ENCODE measurements at places on chromosomes 7 and 10.

DNA sequence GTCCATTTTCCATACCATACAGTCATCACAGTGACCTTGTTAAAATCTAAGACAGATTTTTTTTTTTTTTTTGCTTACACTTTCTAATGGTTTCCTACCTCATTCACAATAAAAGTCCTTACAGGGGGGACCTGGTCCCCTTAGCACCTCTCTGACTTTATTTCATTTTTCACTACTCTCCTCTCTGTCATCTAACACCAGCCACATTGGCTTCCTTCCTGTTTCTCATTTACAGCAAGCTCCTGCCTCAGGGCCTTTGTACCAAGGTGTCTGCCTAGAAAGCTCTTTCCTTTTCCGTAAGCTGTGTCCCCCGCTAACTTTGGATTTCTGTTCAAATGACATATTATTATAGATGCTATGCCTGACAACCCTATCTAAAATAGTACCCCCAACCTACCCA, 27.7 kb downstream of the CC2D2B start:
- DNase-seq, result no peak

DNA sequence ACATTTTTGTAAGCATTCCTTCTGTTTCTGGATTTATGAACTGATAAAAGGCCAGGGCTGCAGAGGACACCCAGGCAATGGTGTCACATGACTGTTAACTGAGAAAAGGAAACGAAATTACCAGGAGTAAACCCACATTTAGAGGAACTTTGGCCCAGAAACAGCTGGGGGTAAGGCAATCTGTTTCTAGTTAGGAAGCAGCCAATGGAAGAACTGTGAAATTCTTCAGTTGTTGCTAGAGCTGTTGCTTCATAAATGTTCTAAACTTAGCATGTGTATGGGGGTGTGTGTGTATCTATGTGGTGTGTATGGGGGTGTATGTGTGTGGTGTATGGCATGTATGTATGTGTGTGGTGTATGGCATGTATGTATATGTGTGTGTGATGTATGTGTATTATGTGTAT, 11.8 kb upstream of the PDCD4 start:
- no peak for DNase-seq

- no peak for DNase-seq
Measured at GRCh38 chr10:50605269-50605950, 18.3 kb downstream of the SGMS1 start.

- no peak for DNase-seq
Measured at GRCh38 chr7:99010281-99010680, 131.9 kb downstream of the TRRAP start.

DNA sequence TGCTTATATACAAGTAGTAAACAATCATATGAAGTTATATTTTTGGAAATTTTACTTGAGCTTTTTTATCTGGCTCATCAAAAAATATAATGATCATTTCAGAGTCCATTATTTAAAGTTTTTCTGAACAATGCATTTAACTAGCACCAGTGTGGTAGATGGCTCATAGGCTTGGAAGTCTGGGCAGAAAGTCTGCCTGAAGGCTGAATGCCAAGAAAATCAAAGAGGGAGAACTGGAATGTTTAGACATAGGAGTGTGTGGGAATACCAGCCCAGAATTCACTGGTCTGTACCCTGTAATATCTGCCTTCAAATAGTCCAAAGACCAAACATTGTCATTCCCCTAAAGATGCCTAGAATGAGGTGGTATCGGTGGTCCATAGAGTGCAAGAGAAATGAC, 40.3 kb upstream of the ANK3 start:
- no peak for DNase-seq

DNA sequence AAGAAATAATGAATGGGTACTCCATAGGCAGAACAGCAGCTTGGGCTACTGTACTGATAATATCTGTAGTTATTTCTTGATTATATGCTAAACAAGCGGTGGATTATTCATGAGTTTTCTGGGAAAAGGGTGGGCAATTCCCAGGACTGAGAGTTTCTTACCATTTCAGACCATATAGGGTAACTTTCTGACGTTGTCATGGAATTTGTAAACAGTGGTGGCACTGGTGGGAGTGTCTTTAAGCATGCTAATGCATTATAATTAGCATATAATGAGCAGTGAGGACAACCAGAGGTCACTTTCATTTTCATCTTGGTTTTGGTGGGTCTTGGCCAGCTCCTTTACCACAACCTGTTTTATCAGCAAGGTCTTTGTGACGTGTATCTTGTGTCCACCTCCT, 399.7 kb downstream of the CDC14C start:
- no peak for DNase-seq

DNA sequence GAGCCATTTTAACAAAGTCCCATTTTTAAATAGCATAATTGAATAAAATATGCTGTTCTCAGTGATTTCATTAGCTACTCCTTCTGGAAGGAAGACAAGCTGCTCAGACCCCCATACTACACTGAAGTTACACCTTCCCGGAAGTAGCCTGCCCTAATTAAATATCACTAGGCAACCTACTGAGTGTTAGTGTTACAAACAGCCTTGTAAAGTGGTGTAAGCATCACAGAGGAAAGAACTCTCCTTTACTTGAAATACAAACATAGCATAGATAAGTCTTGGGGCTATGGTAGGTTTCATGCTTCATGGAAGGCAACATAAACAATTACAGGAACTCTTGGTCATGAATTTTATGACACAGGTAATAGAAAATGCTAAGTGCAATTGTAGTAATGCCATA, 43.4 kb upstream of the PTN start:
- DNase-seq, result no peak

- no peak for DNase-seq
Measured at GRCh38 chr10:31393844-31394243, 74.8 kb downstream of the ZEB1 start.

DNA sequence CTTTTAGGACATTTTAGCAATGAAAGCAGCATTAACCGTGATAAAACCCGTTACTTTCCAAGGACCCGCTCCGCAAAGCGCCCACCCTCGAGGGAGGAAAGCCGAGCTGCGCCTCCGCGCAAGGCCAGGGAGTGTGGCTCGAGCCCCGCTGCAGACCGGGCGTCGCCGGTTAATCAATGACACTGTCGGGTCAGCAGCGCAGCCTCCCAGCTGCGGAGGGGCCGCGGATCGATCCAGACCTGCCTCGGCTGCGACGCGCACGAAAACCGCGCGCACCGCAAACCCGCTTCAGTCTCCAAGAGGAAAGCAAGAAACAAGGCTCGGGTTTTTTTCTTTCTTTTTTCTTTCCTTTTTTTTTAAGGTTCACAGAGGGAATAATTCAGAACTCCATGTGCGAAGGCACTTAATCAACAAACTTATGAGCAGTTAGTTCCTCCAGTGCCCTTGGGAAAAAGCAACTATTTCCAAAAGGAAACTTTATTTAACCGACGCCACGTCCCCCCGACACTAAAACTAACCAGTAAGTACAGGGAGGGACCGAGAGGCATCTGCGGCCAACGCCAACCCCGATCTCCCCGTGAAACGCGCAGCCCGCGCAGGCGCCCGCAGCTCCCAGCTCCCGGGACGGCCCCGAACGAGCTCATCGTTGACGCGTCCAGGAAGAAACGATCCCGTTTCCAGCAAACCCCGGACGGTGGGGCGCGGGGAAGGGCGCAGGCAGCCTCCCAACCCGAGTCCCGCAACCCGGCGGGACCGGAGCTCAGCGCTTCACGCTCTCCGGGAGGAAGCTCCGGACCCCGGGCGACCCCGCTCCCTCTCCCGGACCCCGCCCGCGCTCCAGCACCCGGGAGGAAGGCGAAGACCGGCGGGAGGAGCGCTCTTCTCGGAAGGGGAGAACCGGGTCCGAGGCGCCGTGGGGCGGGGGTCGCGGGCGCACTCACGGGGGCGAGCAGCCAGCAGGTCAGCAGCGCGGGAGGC, 598 bp downstream of the VIPR2 start:
- DNase-seq, result no peak

DNA sequence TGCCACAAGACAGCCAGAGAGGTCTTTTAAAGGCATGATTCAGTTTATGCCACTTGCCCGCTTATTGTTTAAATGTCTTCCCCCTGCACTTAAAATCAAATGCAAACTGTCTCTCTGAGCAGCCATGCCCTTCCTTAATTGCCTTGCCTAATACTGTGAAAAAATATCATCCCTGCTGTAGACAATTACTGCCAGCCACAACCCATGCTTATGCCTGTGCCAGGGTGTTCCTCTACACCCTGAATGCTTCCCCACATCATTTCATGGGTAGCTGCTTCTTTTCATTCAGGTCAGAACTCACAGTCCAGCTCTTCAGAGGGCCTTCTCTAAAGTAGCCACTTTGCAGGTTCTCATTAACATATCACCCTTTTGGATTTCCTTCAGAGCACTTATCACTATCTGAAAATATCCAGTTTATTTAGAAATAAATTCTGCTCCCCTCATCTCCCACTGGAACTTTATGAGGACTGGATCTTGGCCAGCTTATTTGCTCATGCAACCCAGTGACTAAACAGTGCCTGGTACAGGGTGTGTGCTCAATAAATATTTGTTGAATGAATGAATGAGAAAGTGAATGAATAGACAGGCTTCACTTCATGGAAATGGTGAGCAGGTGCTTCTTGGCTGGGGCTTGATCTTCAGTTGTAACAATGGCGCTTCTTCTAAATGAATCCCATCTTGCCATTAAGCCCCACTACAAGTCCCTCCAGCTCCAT, 162.4 kb upstream of the MDFIC start:
- no peak for DNase-seq

DNA sequence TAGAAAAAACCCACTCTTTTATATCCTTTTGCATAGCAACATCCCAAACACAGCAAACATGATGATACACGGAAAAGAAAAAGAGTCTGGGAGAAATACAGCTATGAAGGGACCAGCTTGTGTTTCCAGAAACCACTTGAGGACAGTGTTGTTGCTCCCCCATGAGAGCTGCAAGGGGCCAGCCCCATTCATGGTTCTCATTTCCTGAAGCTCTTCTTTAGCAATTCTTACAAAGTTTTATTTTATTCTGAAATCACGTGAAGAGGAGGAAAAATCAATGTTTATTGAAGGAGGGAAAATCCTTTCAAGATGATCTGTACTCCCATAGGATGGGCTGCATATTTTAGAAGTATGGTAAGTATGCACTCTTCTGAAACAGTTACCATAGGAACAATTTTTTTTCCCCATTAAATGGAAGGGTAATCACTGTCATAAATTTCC, 17.5 kb upstream of the PRTFDC1 start:
- no peak for DNase-seq

- DNase-seq, result no peak
Measured at GRCh38 chr10:36489611-36490228, 635.7 kb upstream of the ANKRD30A start.
